ENCODE measurements at places on chromosomes 11 and 22.

- no peak for DNase-seq
Observed at GRCh38 chr11:128981254-128981653, 38.6 kb upstream of the TP53AIP1 start.

GRCh38 chr11:33412241-33412640 lies 155.1 kb downstream of the HIPK3 start:
- no peak for DNase-seq

GRCh38 chr11:112128483-112129121 lies 35.3 kb downstream of the IL18 start:
- DNase-seq, result no peak

DNA sequence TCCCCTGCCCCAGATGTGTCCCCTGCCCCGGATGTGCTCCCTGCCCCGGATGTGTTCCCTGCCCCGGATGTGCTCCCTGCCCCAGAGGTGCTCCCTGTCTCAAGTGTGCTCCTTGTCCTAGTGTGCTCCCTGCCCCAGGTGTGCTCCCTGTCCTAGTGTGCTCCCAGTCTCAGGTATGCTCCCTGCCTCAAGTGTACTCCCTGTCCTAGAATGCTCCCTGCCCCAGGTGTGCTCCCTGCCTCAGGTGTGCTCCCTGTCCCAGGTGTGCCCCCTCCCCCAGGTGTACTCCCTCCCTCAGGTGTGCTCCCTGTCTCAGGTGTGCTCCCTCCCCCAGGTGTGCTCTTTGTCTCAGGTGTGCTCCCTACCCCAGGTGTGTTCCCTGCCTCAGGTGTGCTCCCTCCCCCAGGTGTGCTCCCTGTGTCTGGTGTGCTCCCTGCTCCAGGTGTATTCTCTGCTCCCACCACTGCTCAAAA lies 48.7 kb upstream of the RASD2 start:
- DNase-seq, result no peak

- no peak for DNase-seq
Observed at GRCh38 chr11:44483919-44484610, 81.4 kb upstream of the CD82 start.

- DNase-seq, result no peak
Observed at GRCh38 chr11:116991491-116991890, 106.7 kb downstream of the SIK3 start.

GRCh38 chr11:70481625-70482528 lies 83.5 kb downstream of the CTTN start:
- DNase-seq, result no peak

DNA sequence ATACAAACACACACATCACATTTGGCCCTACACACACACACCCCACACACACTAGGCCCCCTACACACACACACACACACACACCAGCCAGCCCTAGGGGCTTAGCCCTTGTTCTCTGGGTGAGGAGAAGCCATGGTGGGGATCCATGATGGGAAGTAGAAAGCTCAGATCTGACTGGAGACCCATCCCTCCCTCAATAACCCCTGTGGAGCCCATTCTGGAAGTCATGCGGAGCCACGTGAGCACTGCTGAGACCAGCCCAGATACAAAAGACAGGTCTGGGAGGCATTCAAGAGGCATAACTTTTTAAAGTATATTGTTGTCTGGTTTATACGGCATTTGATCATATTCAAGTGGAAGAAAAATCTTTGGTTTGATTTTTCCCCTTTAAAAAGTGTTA lies 448.5 kb downstream of the SOX6 start:
- DNase-seq, result no peak

- no peak for DNase-seq
Observed at GRCh38 chr11:2450321-2451041, 5.7 kb downstream of the KCNQ1 start.

GRCh38 chr22:23759566-23759965 lies 3.2 kb upstream of the C22orf15 start:
- DNase-seq, result no peak

DNA sequence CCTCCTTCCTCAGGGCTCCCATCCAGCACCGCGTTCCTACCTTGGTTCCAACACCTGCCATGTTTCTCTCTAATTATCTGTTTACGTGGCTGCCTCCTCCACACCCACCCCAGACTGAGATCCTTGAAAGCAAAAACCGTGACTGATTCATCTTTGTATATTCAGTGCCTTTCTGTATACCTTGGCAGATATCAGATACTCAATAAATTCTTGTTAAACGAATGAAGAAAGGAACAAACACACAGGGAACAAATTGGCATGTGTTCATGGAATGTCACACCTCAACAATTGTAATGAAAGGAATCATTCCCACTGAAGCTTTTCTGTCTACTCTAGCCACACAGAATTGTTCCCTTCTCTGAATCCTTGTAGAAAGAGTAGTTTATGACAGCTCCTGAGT lies 20.4 kb upstream of the LRRC55 start:
- DNase-seq, result no peak

DNA sequence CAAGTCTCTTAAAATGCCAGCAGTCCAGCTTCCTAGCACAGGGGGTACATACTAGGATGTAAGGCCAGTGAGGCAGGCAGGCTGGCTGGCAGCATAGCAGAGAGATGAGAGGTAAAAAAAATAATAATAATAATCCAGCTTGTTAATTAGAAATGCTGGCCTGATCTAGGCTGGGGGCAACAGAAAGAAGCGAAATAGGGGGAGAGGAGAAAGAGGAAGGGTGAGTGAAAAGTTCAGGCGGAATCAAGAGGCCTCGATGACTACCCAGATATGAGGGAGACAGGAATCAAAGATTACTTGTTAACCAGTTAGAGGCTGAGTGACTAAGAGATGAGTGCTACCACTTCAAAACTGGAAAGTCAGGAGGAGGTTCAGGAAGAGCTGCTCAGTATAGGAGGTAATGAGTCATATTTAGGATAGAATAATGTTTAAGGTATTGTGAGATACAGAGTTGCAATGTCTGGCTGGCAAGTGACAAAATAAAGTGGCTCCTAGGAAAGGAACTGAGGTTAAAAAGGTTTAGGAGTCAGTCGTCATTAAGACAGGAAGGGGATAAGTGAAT lies 2.8 kb downstream of the ALKBH8 start:
- DNase-seq, result no peak

- DNase-seq, result no peak
Observed at GRCh38 chr11:73269459-73270015, 2.6 kb upstream of the P2RY6 start.

GRCh38 chr11:86782742-86783141 lies 17.6 kb upstream of the PRSS23 start:
- DNase-seq, result no peak

GRCh38 chr11:75040167-75040770 lies 51.5 kb downstream of the NEU3 start:
- DNase-seq, result no peak

DNA sequence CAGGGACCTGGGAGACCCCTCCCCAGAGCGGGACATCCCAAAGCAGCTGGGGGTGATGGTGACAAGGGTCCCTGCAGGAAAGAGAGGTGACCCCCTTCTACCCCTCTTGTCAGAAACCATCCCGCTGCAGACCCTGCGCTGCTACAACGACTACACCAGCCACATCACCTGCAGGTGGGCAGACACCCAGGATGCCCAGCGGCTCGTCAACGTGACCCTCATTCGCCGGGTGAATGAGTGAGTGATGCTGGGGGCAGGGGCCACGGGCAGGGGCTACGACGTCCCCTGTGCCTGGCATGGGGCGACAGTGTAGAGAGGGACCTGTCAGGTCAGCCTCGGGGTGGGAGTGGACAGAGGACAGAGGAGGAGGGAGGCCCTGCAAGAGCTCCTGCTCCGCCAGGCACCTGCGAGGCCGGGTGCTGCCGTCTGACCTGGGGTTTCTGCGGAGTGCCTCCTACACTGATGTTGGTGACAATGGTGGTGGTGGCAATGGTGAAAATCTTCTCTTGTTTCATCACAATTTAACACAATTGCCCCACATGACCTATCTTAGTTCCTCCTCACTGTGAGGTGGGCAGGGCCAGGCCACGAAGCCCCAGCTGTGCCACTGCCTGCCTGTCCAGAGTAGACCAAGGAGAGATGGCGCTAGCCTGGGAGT lies 9.8 kb downstream of the CSF2RB start:
- DNase-seq, result no peak

- DNase-seq, result no peak
Observed at GRCh38 chr22:37022483-37023337, 3.2 kb downstream of the MPST start.

GRCh38 chr11:95291946-95292345 lies 60.9 kb upstream of the SESN3 start:
- DNase-seq, result no peak

DNA sequence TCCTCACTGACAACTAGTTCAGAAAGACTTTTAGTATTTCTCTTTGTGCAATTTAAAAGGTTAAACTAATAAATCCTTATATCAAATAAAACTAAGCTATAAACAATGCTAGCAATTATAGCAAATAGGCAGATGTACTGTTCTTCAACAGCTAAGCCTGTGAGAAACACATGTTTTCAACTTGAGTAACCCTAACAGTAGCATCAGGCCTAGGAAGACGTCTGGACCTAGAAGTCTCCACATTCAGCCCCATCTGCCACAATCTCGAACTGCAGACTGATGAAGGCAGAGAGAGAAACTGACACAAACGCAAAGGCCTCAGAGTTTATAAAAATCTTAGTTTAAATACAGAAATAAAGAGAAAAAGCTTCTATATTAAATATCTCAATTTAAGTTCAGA lies 2.5 kb downstream of the ST13 start:
- no peak for DNase-seq

DNA sequence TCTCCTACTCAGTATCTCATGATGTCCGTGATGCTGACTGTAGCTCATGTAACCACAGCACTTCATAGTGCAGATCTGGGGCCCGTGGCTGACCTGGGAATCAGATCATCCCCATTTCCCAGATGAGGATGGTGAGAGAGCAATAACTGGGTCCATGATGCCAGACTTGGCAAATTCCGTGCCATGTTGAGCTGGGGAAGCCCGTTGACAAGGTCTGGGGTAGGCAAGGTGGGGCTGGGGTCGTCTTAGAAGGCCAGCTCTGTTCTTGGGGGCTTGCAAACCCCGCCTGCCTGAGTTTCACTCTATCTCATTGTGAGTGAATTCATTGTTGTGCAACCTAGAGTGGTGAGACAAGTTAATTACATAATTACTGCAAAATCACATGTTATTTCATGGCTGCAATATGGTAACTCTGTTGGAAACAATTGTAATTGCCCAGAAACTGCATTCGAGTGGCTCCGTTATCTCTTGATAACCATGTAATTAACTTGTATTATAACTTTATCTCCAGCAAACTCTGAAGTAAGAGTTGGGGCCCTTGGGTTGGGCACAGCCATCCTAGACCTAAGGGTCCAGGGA lies 41.7 kb downstream of the LMO1 start:
- no peak for DNase-seq

- no peak for DNase-seq
Observed at GRCh38 chr22:49412236-49412635, 415.4 kb downstream of the BRD1 start.

- DNase-seq, result no peak
Observed at GRCh38 chr22:48310289-48310688, 1517.4 kb downstream of the BRD1 start.

DNA sequence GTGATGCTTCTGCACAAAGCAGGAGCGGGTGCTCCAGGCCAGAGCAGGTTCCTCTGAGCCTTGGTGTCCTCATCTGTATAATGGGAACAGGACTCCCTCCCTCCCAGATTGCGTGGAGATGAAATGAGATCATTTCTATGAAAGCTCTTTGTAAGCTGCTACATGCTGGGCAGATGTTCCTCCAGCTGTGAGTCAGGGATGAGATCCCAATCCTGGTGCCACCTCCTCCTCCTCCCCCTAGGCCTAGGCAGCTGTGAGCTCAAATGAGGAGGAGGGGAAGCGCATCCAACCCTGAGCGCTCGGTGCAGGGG lies 7.0 kb upstream of the CABP2 start:
- DNase-seq, result no peak

DNA sequence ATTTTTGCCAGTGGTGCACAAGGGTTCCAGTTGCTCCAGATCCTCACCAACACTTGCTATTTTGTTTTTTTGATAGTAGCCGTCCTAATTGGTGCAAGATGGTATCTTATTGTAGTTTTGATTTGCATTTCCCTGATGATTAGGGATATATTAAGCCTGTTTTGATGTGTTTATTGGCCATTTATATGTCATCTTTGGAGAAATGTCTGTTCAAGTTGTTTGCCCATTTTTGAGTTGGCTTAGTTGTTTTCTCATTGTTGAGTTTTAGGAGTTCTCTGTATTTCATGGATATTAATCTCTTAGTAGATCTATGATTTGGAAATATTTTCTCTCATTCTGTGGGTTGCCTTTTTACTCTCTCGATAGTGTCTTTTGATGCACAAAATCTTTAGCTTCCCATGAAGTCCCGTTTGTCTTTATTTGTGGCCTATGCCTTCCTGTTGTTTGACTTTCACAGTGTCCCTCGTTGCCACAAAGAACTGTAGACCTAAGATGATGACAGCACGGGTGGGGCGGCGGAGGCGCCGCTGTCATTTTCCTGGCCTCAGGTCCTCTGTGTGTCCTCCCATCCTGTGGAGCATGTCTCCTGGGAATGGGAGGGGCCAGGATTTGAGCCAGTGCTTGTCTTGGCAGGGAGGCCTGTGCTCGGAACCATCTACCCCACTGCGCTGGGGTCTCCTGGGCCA lies 33.5 kb downstream of the LRP5 start:
- DNase-seq, result no peak

DNA sequence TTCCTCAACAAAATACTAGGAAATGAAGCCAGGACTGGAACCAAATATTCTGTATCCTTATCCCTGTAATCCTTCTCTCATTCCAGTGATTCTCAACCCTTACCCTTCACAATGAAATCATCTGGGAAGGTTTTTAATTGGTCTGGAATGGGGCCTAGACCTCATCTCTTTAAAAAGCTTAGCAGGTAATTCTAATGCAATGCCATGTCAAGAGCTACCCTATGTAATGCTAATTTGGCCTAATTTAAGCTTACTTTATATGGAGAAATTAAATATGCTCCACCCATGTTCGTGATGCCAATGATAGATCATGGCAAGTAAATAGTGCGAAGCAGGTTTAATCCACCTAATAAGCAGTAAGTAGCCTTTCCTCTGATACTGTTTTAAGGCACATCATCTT lies 101.7 kb downstream of the SGSM3 start:
- DNase-seq, result no peak

DNA sequence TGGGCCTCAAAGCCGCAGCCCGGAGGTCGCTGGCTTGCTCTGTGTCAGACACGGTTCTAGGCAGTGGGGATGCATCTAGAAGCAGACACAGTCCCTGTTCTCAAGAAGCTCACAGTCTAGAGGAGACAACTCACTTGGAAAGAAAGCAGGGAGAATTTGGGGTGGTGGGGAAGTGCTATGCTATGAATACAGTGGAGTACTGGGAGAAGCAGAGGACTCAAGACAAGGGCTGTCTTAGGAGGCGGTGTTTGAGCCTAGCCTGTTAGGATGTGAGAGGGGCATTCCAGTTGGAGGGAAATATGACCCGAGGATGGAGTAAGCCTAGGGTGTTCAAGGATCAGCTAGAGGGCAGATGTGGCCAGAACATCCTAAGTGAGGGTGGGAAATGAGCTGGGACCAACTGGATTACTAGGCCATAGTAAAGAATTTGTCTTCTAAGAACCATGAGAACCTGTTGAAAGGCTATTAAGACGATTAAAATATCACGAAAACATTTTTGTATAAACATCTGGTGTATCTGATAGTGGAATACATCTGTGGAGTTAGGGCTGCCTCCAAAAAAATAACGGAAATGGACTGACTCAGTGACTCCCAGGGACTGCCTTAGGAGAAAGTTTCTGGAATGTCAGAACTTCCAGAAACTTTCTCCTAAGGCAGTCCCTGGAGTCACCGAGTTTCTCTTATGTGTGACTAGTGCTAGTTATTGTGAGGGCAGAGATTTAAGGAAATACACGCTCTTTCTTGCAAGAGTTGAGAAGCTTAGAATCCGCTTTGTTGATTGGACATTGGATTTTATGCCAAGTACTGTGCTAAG lies 1.1 kb upstream of the PITPNB start:
- DNase-seq, result peak; percentile 74

Measured in activated CD8-positive, alpha-beta T cell treated with anti-CD3 and anti-CD28 coated beads for 36 hours (primary cell).